ENCODE measurements at places on chromosomes 5 and 9.

GRCh38 chr9:962023-962422 lies 14.4 kb upstream of the DMRT3 start:
- DNase-seq, result no peak

- DNase-seq, result no peak
Observed at GRCh38 chr5:72140711-72141110, 33.4 kb downstream of the MAP1B start.

DNA sequence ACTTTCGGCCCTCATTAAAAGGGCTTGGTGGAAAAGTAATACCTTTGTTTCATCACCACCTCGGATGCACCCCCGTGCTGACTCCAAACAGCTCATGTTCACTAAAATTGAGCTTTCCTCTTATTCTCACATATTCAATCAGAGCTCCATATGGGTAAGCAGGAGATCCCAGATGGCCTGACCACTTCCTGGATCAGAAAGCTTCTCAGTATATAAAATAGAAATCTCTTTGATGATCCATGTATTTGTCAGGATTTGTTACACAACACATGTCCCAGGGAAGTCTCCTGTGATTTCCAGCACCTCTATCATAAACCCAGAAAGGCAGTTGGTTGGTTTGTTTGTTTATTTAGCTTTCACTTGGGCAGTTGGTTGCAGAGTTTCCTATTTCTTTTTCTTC lies 402.0 kb downstream of the MLLT3 start:
- no peak for DNase-seq

- DNase-seq, result no peak
Observed at GRCh38 chr9:116724123-116724522, 37.0 kb downstream of the TRIM32 start.

DNA sequence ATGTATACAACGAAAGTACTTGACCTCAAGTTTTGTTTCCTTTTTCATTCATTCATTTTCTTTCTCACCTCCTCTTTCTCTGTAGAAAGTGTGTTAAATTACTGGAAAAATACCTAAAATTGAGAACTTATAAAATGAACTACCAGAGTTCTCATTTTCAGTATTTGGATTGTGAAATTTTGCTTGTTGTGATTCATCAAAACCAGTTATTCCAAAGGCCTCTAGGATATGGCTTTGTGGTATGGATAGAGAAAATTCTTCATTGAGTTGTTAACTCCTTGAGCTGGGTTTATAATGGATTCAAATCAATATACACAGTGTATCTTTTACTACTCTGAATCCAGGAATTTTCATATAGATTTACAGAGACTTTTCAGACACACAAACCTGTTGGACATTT lies 287.6 kb downstream of the KDM4C start:
- DNase-seq, result no peak

GRCh38 chr5:15600035-15600434 lies 100.1 kb downstream of the FBXL7 start:
- no peak for DNase-seq

DNA sequence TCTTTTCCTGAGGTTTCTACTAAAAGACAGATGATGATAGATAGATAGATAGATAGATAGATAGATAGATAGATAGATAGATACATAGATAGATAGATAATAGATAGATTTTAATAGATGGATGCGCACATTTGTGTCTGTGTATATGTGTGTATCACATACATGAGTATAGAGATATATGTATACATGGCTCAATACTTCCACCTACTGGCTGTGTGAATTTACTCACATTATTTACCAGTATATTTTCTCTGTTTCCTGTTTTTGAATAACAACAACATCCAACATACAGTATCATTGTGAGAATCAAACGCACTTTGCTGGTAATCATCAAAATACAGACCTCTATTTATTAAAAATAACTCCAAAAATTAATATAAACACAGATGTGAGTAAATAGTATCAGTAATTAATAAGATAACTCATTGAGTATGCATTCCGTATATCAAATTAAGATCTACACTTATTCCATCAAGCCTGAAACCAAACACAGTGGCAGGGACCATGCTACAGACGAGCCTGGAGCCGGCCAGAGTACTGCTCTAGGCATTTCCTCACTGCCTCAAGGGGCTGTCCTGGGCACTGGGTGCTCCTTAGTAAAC lies 338.0 kb downstream of the SEMA5A start:
- peak; percentile 48 for DNase-seq

GRCh38 chr9:131404987-131405386 lies 11.1 kb downstream of the PRRC2B start:
- DNase-seq, result no peak

- DNase-seq, result no peak
Observed at GRCh38 chr5:179227580-179228311, 117.5 kb downstream of the ADAMTS2 start.

DNA sequence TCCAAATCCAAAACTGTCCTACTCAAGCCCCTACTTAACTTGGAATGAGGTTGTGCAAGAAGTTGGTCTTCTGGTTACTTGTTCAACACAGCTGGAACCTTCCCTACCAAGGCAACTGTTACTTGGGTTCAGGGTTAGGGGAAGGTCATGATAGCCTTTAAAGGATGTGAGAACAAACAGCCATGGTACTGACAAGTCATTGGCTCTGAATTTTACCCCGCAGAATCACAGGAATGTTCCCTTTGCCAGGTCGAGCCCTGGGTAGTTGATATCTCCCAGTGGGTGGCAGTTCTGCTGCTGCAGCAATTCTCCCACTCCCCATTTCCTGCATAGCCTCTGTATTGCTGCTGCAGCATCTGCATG lies 396.1 kb upstream of the MPDZ start:
- no peak for DNase-seq

DNA sequence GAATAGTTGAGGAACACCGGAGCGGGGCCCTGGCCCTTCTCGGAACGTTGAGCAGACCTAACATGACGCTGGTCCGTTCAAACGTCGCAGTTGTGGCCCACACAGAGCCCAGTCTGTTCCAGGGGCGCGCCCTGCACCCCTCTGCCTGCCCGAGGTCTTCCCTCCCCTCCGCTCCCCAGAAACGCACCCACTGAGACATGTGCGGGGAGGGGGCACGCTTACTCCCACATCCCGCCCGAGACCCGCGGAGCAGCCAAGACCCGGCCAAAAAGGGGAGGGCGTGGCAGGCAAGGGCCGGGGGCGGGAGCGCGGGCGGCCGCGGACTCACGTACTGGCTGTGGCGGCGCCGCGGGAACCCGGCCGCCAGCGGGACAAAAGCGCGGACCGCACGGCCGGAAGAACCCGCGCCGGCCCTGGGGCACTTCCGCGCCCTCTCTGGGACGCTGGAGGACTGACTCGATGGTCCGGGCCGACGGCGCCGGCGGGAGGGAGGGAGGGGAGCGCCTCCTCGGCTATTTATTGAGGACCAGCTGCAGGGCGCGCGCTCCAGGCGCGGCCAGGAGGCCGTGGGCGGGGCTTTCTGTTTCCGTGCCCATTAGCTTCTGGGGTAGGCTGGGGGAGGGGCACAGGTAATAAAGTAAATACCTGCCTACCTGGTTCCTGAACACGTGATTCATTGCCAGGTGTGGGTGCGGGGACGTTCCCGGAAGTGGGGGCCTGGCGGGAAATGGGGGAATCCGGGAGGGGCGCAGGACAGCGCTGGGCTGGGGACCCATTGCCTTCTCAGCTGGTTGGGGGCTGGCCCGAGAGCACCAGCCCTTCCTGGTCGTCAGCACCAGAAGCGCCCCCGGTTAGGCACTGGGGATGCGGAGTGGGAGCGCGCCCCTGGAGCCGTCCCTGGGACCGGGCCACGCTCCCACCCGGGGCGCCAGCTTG lies at the start of gene ZFP62:
TSS of gene ZFP62 (minus strand) at position 390 of the 936 bp plus-strand sequence. CDS start at position 333, 57 bp downstream.
- peak; percentile 87 for DNase-seq

DNA sequence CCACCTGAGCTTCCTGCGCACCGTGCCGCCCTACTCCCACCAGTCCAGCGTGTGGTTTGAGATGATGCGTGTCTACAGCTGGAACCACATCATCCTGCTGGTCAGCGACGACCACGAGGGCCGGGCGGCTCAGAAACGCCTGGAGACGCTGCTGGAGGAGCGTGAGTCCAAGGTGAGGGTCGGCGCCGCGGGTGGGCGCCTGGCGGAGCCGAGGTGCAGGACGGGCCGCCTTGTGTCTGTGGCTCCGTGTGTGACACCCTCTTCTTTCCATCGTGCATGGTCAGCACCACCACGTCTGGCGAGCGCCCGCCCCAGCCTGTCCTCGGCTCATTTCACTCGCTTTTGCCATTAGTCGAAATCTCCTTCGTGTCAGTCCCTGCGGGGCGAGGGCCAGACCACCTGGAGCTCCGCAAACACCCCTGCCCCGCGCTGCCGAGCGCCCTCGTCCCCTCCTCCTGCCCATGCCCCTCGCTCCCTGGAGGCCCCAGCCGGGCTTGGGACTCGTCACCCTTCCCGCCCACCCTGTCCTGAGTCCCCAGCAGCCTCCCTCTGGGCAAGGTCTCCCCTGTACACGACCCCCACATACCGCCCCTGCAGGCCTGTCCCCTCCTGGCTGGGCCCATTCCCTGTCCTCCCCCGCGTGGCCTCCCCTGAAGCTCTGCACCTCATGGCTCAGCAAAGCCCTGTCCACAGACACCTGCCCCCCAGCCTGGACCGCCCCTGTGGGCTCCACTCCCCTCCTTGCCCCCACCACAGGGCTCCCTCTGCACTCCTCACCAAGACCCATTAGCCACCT lies 7.0 kb downstream of the GRIN1 start:
- no peak for DNase-seq

DNA sequence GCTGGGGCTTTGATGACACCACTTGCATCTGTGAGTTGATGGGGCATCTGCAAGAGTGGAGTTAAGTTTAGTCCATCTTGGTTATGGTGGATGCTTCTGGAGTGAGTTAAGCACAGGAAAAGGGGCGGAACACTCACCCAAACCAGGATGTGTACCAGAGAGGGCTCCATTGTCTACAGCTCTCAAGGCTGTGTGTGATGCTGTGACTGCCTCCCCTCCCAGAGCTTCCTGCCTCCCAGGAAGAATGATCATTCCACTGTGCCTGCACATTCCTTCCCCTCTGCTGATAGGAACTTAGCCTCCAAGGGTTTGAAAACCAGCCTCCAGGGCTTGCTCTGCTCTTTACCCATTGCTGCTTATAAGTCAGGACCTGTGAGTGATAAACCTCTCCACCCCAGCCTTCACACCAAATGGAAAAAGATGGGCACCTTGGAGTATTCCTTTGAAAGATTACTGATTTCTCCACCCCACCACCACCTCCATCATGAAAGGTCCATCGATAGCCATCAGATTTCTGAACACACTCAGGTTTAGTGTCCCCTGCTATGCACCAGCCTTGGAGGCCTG lies 160.1 kb upstream of the SPRY4 start:
- no peak for DNase-seq

GRCh38 chr5:78907255-78907891 lies 77.7 kb downstream of the ARSB start:
- DNase-seq, result peak; percentile 62

- no peak for DNase-seq
Observed at GRCh38 chr9:97907046-97907445, 15.3 kb downstream of the TRMO start.

DNA sequence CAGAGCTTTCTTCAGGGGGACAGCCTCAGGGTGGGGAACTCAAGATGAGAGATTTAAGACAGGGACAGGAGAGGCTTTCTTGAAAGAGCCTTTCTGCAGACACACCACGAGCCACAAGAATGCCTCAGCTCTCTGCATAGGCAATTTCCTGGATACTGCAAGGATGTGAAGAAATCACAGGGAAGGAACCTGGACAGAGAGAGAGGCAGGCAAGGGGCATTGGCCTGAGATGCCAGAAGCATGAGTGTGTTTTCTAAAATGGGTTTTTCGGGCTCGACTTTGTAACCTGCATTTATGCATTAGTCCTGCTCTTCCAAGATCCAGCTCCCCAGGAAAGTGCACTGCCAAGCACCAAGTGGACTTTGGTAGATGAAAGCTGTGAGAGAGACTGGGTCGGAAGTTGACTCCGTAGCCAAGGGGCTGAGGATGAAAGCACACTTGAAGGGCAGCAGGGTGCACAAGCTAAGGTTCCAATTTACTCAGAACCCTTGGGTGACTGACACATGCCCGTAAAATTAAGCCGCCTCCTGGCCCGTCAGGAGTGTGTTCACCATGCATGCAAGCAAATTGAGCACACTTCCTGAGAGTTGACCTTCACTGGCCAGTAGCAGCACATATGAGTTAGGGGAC lies 90.9 kb downstream of the CFAP90 start:
- peak; percentile 43 for DNase-seq

DNA sequence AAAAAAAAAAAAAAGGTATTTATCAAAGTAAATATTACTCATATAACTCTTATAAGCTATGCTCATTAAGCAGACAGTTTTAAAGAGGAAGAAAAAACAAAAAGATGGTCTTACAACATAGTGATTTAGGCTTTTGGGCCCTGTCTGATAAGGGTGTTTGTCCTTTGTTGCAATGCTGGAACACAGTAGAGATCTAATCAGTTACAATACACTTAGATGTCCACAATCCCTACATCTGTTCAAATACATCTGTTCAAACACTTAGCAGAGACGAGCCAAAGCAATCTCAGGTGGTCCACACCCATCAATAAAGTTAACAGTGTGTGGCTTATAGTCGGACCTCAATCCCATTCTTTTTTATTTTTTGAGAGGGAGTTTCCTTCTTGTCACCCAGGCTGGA lies 11.0 kb downstream of the PRXL2C start:
- no peak for DNase-seq

DNA sequence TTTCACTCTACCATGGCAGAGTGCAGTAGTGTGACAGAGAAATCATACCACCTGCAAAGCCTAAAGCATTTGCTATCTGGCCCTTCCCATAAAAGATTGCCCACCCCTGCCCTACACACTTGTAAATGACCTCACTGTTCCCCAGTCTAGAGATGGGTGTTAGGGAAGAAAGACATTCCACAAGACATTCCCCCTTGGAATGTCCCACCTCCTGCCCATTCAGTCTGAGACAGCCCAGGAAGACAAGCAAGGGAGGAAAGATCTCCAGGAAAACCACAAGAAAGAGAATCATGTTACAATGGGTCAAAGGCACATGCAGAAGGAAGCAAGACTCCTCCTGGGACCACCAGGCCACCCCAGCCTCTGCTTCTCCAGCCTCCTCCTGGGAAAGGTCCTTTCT lies 230.0 kb downstream of the AGTPBP1 start:
- DNase-seq, result no peak

- DNase-seq, result no peak
Observed at GRCh38 chr5:137516251-137516797, 17.2 kb upstream of the SPOCK1 start.

- DNase-seq, result no peak
Observed at GRCh38 chr9:7973123-7973522, 173.5 kb upstream of the DMAC1 start.

DNA sequence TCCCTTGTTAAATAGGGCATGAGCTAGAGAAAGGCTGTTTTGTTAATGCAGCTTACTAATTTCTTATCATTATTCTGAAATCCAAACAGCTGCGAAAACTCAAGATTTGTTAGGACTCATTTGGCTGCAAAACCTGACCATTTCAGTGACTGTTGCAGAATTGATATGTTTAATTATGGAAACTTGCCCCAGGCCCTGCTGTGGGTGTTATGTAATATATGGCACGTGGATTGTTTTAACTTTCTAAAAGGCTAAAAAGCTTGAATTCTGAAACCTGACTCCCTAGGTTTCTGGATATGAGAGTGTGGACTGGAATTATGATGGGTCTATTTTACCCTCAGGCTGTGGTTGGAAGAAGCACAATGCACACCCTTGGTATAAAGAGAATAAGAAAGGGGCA lies 4.4 kb downstream of the IL9 start:
- DNase-seq, result no peak
